ENCODE measurements at places on chromosomes 2 and 18.

- DNase-seq: no peak
These were observed 52.9 kb downstream of the SATB2 start for GRCh38 chr2:199404841-199405240.

DNA sequence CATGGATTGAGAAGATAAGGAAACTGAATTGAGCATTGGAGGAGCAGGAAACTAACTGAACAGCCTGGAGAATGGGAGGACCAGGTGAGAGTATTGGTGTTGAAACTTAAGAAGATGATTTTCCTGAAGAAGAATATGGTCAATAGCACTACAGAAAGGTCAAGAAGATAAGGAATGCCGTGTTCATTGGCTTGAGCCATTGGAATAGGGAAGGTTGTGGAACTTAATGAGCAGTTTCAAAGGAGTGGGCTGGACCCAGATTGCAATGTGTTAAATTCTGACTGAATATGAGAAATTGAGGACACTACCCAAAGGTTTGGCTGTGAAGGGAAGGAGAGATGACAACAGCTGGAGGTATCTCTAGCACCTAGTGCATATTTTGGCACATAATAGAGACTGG is 19.0 kb downstream of the KCMF1 start:
- no peak for DNase-seq

DNA sequence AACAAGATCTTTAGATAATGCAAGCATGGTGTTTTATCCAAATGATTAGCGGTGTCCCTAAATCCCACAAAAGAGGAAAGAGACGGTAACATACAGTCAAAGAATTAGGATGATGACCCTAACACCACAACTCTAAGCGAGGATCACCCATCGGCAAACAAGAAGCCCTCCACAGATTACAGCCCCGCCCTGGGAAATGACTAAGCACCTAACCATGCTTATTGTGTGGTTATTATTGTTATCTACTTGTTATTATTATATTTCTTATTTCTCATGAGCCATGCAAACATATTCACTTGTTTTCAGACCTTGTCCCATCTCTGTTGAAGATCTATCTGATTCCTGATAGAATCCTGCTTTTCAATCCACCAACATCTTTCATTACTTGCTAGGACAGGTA is 651.3 kb downstream of the NYAP2 start:
- DNase-seq: no peak

GRCh38 chr2:207417301-207417718 is 112.5 kb upstream of the CREB1 start:
- DNase-seq: no peak

DNA sequence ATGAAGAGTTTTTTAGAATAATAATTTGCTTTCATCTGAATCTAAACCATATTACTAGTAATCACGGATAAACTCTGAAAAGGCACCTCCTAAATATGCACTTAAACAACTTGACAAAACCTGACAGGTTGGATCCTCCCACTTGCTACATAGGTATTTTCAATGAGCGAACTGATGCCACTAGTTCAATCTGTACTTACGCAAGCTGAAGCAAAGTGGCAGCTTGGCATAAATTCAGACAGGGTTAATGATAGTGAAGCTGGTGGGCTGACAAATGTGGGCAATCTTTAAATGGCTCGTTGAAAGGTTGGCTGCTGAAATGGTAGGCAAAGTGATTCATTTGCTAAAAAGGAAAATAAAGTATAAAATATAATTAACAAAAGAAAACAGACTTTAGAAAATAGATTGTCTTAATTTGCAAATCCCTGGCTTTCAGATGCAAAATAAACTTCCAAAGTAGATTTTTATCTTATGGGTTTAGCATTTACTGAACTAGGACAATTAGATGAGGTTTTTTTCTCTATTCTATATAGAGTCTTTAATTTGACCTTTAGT is 1713.5 kb upstream of the SLC39A10 start:
- no peak for DNase-seq

DNA sequence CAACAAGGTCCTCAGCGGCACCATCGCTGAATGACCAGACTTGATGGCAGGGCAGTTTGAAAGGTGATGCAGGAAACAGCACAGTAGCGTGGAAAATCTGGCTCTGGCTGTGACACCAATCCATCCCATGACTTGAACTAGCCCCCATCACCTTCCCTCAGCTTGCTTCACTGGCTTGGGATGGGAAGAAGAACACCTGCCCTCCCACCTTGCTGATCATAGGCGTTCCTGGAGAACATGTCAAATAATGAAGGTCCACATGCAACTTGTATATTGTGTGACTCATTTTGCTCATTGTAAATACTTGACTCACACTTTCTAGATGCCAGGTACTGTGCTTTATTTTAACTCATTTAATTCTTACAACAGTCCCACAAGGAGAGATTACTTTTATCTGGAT is 292.4 kb upstream of the SPRED2 start:
- DNase-seq: no peak

DNA sequence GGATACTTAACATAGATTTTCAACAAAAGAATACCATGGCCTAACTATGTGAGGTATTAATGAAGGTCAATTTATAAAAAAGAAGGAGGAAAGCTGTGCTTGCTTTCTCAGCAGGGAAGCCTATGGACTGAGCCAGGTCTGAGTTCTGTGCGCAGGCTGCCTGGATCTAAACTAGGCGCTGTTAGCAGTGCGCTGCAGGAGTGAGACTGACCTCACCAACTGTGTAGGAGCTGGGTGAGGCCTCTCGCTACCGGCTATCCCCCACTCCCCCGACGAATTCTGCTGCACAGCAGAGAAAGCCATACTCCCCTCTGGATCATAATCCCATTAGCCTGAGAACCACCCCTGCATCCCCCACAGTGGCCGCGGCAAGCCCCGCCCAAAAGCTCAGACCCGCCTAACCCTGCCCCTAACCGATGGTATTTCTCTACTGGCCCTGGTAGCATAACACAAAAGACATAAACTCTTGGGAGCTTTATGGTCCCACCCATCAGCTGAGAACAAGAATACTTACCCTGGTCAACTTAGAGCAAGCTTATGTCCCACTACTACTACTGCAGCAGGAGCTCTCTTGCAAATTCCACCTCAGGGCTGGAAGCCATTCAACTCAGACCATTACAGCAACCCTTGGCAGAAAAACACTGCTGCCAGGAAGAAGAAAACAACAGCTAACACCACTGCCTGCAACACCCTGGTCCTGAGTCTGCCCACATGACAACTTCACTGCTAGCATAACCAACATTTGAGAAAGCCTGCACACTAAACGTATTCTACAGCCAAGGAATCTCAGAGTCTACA is 28.0 kb downstream of the SULT1C2 start:
- DNase-seq: no peak

- DNase-seq: no peak
These were observed 225.8 kb downstream of the NAPG start for GRCh38 chr18:10751653-10752052.

DNA sequence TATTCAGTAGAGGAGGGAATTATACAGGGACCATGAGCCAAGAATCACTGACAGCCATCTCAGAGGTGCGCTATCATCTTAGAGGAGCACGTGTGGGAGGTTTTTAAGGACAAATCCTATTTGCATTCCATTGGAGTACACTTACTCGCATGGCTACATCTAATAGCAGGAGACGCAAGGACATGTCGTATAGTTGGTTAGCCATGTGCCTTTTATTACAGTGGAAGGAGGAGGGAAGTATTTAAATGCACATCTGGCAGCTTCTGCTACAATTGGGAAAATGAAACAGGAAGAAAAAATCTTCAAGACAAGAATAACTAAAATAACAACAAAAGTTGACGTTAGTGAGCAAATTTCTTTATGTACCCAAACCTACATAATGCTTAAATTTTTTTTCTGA is 86.5 kb upstream of the UGP2 start:
- DNase-seq: no peak

DNA sequence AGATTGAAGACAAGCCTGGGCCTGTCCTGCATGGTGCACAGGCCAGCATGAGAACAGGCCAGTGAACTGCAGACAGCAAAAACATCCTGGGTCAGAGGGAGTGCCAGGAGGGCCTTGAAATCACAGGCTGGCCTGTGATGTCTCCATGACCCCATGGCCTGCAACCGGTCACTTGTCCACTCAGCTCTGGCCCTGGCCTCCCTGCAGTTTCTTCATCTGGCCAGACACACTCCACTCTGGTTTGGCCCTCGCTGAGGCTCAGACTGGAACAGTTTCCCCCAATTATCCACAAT is 12.6 kb downstream of the CYRIA start:
- no peak for DNase-seq

GRCh38 chr2:239454507-239454906 is 53.7 kb upstream of the HDAC4 start:
- DNase-seq: no peak

- DNase-seq: no peak
These were observed 90.9 kb upstream of the CXCR4 start for GRCh38 chr2:136208682-136209420.

- DNase-seq: no peak
These were observed 18.2 kb downstream of the ASPRV1 start for GRCh38 chr2:69943000-69943842.

DNA sequence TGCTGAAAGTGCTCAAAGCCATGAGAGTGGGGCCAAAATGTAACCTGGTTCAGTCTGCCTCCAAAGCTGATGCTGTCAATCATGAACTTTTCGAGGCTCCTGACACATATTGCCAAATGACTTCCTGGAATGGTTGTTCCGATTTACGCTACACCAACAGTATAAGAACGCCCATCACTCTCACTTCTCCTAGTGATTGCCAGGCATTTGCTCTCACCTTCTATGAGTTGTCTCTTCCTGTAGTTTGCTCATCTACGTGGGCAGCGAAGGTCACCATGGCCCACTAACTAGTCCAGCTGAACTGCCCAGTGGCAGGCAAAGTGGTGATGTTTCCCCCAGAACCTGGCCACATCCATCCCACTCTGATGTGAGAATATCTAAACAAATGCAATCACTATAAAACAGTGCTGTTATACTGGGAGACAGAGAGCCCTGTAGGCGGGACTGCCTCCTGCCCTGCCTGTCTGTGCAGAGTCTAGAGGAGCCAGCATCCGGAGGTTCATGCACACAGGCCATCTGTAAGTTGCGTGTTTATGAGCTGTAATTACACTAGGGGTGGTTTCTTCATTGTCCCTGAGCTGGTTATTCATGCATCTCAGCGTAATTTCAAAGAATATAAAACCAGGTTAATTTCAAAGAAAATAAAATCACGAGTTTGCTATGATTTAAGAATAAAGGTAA is 8.8 kb upstream of the CABLES1 start:
- no peak for DNase-seq

GRCh38 chr2:67898595-67898994 is 164.2 kb downstream of the C1D start:
- DNase-seq: no peak

DNA sequence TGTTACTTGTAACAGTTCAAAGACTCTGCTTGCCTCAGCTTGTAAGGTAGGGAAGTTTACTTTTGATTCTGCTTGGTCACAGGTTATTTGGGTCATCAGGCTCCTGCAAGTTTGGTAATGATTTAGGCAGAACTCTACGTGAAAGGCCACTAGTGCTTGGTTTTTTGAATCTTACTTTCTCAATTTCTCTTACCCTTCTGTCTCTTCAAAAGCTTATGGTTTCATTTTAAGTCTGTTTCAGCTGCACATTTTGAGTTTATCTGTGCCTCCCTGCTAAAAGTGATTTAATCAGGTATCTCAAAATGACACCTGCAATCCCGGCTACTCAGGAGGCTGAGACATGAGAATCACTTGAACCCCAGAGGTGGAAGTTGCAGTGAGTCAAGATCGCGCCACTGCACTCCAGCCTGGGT is 26.3 kb upstream of the MOCOS start:
- no peak for DNase-seq

- no peak for DNase-seq
These were observed 229.4 kb downstream of the ZNF516 start for GRCh38 chr18:76265497-76266235.

- DNase-seq: no peak
These were observed 120.8 kb downstream of the CRIM1 start for GRCh38 chr2:36476411-36476810.

DNA sequence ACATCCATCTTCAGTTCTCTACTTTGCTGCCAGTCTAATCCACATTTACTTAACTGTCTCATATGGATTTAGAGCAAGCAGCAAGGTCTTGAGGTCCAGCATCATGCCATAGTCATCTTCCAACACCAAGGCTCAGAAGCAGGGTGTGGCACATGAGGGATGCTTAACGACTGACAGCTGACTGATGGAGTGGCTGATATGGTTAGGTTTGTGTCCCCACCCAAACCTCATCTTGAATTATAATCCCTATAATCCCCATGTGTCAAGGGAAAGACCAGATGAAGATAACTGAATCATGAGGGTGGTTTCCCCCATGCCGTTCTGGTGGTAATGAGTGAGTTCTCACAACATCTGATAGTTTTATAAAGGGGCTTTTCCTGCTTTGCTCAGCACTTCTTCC is 257.3 kb downstream of the NBAS start:
- DNase-seq: no peak

DNA sequence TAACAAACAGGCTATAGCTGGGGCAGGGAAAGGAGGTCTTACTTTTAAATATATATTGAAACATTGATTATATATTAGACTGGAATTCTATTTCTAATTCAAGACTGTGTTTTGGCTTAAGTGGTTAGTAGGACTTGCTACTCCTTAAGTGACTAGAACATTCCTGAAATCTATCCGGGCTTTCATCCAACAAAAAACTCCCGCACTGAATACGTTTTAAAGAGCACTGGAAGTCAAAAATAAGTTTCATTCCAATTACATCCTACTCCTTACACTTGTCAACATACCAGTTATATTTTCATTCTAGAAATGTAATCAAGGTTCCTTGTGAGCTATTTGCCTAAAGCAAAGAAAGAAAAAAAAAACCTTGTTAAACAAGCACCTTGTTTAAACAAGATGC is 204.6 kb downstream of the SP3 start:
- DNase-seq: no peak

Data from stimulated activated CD8-positive, alpha-beta memory T cell treated with anti-CD3 and anti-CD28 coated beads, Interleukin-7, amount 100 ng/mL, for 1 hour (primary cell).